ENCODE measurements at places on chromosomes 16 and 17. TPM values are rescaled to one million over a fixed set of nuclear protein-coding genes. Genes with fewer than 3 reads are reported as not detected.

GRCh38 chr16:8084882-8085281 lies 505.4 kb downstream of the TMEM114 start:
- DNase-seq = no peak

DNA sequence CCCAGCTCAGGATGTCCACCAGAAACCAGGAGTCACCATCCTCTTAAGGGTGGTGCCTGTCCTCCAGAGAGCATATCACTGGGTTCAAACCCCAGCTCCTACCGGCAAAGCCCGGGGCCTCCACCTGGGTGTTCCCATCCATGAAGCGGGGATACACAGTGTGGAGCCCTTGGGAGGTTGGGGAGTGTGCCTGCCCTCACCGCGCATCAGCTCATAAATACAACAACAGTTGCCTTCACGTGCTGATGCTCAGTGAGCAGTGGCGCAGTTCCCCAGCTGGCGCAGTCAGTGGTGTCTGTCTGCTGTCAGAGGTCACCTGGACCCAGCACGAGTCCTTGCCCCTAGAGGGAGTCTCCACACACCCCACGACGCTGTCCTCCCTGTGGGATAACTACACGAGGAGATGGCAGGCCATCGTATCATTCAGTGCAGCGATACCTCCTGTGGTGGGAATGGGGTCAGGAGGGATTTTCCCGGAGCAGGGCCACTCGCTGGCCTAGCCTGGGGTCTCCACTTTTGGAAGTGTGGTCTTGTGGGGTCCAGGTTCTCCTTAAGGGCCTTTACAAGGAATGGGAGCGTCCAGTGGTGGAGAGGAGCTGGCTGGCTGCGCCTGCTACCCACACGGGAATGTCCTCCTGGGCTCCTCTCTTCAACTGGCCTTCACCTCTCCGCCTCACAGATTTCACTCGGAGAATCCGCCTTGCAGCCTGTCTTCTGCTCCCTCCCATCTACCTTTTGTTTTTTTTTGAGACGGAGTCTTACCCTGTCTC lies 2.3 kb upstream of the ELOB start:
- DNase-seq = no peak

- no peak for DNase-seq
Observed at GRCh38 chr16:67865318-67865717, 7.5 kb upstream of the EDC4 start.

DNA sequence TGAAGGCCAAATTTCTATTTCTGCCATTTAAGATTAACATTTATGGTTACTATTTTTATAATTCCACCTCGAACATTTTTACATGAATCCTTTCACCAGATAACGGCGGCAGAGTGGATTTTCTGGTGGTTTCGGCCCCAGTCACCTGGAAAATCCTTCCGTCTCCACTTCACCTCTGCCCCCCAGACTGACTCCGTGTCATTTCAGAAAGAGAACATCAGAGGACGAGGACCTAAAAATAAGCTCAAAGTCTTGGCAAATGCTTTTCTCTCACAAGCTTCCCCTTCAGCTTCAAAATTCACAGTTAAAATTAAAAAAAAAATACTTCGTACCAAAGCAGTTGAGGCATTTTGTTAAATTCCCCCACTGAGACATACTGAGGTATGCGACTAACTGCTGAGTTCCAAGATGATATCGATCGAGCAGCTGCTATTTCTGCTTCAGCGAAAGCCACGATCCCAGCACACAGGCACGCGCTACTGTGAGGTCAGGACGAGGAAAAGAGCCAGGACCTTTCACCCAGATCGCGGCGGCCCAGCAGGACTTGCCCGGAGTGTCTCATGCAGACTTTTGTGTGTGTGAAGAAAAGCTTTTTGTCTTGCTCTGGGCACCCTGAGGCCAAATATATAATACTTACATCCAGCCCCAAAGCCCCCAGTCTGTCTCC lies 36.8 kb downstream of the ASPA start:
- no peak for DNase-seq

GRCh38 chr17:17480593-17481148 lies 3.9 kb downstream of the MED9 start:
- DNase-seq = no peak

GRCh38 chr17:37481001-37481665 lies 8.6 kb upstream of the DUSP14 start:
- no peak for DNase-seq

DNA sequence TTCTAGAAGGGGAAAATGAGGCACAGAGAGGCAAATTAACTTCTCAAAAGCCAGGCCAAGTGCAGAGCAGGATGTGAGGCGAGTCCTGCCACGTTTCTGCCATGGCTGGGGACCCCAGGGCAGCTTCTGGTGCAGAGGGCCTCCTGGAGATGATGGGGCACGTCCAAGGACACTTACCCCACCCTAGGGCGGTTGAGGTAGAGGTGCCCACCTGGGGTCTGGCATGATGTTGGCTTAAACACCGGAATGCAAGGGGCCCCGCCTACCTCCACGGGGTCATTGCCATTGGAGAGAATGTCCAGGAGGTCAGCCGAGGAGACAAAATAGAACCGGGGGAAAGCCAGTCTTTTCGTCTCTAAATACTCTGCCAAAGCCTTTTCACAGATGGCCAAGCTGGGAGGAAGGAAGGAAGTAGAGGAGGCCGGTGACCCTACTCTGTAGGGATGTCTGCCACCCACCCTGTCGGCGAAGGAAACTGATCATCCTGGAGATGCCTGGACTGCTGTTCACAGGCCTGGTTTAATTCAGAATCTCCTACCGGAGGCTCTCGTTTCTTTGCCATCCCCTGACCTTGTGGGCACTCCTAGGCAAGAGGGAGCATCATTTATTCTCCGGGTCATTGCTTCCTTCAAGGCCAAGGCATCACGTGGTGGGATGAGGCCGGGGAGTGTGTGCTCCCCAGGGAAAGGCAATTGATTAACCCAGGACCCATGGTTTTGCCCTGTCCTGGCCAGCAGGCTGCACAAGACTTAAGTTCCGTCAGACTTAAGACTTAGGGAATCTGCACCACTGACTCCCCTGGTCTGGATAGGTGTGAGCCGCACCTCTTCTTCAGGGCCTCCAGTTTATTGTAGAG lies 70.5 kb downstream of the DNAH17 start:
- DNase-seq = no peak

- no peak for DNase-seq
Observed at GRCh38 chr17:77311371-77311981, 170.7 kb downstream of the SEC14L1 start.

DNA sequence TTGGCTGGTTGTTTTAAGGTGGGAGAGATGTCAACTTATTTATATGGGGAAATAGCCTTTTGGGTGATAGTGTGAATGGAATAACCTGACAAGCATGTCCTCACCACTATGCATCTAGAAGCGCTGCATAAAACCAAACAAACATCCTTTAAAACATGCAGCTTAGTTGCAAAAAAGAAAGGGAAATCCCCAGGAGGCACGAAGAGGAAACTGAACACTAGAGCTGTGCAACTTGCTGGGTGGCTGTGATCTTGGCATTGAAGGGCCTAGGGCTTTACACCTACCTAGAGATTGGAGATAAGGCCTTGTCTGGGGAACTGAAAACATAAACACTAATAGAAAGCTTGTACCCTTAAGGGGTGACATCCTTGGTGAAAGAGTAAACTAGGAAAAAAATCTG lies 7.3 kb downstream of the C16orf54 start:
- no peak for DNase-seq

DNA sequence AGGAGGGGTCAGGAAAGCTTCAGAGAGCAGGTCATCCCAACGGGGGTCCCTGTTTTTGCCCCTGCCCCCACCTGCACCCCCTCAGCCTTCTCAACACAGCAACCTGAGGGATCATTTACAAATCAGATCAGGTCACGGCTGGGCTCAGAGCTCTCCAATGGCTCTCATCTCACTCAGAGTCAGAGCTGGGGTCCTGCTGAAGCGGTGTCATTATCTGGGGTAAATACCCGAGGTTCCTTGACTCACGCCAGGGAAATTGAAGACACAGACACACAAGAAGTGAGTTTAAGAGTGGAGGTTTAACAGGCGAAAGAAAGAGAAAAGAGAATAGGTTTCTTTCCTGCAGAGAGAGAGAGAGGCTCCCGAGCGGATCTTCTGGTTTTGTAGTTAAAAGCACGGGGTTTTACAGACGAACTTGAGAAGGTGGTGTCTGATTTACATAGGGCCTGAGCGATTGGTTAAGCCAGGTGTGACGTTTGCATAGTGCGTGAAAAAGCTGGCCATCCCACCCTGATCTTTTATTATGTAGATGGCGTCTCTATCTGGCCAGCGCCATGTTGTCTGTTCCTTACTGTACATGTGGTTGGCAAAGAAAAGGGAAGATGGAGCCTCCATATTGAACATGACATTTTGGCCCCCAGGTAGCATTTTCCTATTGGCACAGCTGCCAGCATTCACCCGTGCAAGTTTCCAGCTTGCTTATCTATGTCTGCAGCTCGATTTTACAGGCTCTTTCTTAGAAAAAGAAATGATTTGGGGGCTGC lies 51.4 kb downstream of the WSB1 start:
- DNase-seq = no peak

DNA sequence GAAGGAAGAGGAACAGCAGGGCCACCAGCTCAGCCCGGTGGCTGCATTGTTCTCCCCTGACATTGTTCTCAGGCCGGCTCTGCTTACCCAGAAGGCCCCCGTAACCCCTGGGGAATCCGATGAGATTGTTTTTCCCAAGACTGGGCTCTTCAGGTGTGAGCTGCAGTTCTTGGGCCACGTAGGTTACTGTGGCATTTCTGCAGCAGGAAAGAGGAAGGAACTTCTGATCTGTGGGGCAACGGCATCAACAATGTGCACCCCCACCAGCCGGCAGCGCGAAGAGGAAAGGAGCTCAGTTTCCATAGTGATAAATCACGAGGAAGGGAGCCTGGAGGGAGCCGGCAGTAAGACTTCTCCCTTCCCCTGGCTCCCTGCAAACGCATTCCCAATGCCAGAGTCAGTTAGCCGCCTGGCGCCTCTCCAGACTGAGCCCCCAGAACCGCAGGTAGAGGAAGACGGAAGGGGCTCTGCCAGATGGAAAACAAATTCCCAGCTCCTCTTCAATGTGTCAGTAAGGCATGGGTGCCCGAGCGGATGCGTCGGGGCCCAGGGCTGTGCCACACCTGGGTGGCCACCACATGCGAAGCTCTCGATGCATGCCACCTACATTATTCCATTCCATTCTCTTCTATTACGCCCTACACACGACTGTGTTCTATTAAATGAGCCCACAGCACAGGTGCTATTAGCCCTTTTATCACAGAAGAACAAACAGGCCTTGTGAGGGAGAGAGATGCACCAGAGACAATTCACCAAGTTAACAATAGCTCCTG lies 21.5 kb upstream of the PECAM1 start:
- no peak for DNase-seq

- peak; percentile 18 for DNase-seq
Observed at GRCh38 chr17:50396261-50397110, 837 bp downstream of the LRRC59 start.

DNA sequence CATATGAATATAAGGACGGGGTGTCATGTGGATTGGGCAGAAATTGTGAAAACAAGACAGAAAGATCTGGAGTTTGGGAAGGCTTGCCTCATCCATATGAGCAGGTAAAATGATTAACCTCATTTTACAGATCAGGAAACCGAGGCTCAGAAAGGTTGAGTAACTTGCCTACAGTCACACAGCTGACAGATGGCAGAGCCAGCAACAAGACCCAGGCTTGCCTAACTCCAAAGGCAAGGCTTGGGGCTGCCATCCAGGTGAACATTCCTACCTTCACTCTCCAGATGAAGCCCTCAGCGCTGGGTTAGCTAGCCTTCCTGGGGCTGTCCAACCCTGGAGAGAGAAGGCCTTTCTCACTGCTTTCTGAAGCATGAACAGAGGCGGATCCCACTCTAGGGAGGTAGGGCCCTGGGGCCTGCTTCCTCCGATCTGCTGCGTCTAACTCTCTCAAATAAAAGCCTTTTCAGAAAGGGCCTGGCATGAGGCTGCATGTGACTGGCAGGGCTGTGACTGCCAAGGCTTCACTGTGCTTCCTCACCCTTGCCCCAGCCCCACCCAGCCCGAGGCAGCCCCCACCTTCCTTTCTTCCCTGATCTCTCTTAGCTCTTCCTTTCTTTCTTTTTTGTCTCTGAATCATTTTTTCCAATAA lies 107.8 kb downstream of the GNAO1 start:
- DNase-seq = no peak

GRCh38 chr17:82031303-82031884 lies at the start of gene RAC3:
TSS of gene RAC3 (plus strand) at chr17:82031678. CDS start at chr17:82031762, 84 bp downstream.
- no peak for DNase-seq

- DNase-seq = no peak
Observed at GRCh38 chr17:75625813-75626486, 7.3 kb upstream of the SMIM5 start.

- DNase-seq = no peak
Observed at GRCh38 chr17:68200689-68201417, 47.0 kb upstream of the AMZ2 start.

DNA sequence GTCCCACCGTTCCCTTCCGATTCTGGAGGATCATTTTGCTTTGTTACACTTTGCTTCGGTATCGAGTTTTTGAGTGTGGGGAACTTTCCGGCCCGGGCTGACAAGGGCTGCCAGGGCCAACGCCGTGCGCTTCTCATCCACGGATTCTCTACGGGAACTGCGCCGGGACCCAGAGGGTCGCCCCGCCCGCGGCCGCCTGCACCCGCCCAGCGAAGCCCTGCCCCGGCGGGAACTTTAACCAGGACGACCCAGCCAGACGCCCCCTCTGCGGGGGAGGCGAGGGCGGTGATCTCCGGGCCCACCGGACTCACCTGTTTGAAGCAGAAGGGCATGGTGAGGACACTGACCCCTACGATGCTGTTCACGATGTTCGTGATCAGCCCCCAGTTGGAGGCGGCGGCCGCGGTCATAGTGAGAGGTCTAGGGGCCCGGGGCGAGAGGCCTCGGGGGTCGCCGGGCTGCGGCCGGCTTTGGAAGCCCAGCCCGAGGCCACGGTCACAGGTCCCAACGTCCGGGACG lies 536 bp downstream of the SLC38A10 start:
- DNase-seq = no peak

- DNase-seq = no peak
Observed at GRCh38 chr16:80924372-80924978, 82.2 kb downstream of the CMC2 start.

GRCh38 chr17:40559564-40559916 lies 5.7 kb downstream of the CCR7 start:
- DNase-seq = no peak

GRCh38 chr17:33292981-33293867 lies at the start of gene ASIC2:
TSS of gene ASIC2 (minus strand) at chr17:33293295.
- no peak for DNase-seq

DNA sequence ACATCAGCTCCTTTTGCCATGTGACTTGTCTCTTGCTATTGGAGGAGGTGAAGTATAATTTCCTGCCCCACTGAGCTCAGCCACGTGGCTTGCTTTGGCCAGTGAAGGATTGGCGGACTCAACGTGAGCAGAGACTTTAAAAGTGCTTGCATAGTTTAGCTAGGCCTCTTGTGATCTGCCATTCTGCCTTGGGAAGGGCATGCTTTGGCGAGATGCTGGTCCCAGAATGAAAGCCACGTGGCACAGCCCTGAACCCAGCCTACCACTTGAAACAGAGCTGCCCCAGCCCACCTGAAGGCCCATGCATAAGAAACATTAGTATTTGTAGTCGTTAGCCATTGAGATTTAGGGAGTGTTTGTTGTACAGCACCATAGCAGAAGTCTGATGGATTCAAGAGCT lies 148.2 kb downstream of the TMEM132E start:
- DNase-seq = no peak

FA2H gene
- total RNA-seq = 0.49 TPM

UBB gene
- 686 TPM for total RNA-seq

DOK4 gene
- 70.1 TPM for total RNA-seq

DPEP1 gene
- not detected for total RNA-seq

EIF3C gene
- total RNA-seq = 206 TPM

TP53TG3B gene
- total RNA-seq = not detected

HS3ST4 gene
- total RNA-seq = not detected

CCDC40 gene
- 4.4 TPM for total RNA-seq

KRTAP4-3 gene
- not detected for total RNA-seq

WSCD1 gene
- 29.0 TPM for total RNA-seq

ABCA3 gene
- 16.4 TPM for total RNA-seq

NEURL4 gene
- total RNA-seq = 24.4 TPM

BPTF gene
- 53.3 TPM for total RNA-seq

TMIGD1 gene
- not detected for total RNA-seq
